Thoracic aorta (tissue), 2 donors: ENCODE measurements at places on chromosomes 5 and 9. TPM values are rescaled to one million over a fixed set of nuclear protein-coding genes. Genes with fewer than 3 reads are reported as not detected.
A peak's percentile ranks its signal among the peaks of the same experiment; 100 is the strongest.

The CTSL gene
- 274 TPM for total RNA-seq

The HAUS6 gene
- 5.4 TPM for total RNA-seq

The PCDHGB3 gene
- 11.2 TPM for total RNA-seq

The PKN3 gene
- 4.4 TPM for total RNA-seq

The EGR1 gene
- 98.3 TPM for total RNA-seq

The MORN5 gene
- not detected for total RNA-seq

GRCh38 chr5:157603333-157604190 lies 28.0 kb upstream of the ADAM19 start:
- H3K4me1 ChIP-seq: peaks cover 6% of the 10 kb centered on the region
- H3K36me3 ChIP-seq: no peaks in the 10 kb centered on the region
- H3K27ac ChIP-seq: no peak overlapping the region
- DNase-seq: no peak

DNA sequence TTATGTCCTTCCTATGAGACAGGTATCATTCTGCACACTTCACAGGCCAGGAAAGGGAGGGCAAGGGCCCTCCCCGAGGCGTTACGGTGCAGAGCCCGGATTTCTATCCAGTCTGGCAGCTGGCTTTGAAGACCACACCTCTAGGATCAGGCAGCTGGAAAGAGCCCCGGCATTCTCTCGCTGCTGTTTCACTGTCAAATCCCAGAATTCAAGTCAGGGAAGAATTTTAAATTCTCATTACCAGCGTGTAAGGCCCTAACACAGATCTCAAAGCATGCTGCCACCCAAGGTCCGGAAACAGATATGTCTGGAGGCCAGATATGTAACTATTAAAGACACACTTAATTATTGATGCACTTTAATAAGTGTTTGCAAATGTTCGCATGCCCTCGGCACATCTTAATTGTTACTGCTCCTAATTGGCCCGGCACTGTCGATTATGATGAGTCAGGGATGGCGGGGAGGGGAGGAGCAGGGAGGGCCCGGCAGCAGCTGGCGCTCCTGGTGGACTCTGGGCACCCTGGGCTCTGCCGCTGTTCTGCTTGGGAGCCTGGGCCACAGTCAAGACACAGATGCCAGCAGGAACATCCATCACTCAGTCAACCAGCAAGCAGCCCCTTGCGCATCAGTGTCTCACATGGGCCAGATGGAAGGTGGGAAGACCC lies 76.3 kb upstream of the BARHL1 start:
- no peaks in the 10 kb centered on the region for H3K27me3 ChIP-seq
- H3K36me3 ChIP-seq: no peaks in the 10 kb centered on the region
- no peak for DNase-seq
- no peaks in the 10 kb centered on the region for H3K4me1 ChIP-seq
- H3K4me3 ChIP-seq: no peak overlapping the region

- no peaks in the 10 kb centered on the region for H3K27me3 ChIP-seq
- no peak overlapping the region for H3K4me3 ChIP-seq
- no peaks in the 10 kb centered on the region for H3K4me1 ChIP-seq
- no peaks in the 10 kb centered on the region for H3K36me3 ChIP-seq
These were observed 110.2 kb upstream of the MAMDC2 start for GRCh38 chr9:69933445-69933844.

- no peaks in the 10 kb centered on the region for H3K27me3 ChIP-seq
- H3K4me1 ChIP-seq: no peaks in the 10 kb centered on the region
- H3K36me3 ChIP-seq: no peaks in the 10 kb centered on the region
- no peak for DNase-seq
- no peak overlapping the region for H3K27ac ChIP-seq
These were observed 482.8 kb upstream of the KLF4 start for GRCh38 chr9:107972346-107972745.

GRCh38 chr5:77294185-77294584 lies 83.7 kb downstream of the PDE8B start:
- H3K36me3 ChIP-seq: no peaks in the 10 kb centered on the region
- H3K27me3 ChIP-seq: no peaks in the 10 kb centered on the region

DNA sequence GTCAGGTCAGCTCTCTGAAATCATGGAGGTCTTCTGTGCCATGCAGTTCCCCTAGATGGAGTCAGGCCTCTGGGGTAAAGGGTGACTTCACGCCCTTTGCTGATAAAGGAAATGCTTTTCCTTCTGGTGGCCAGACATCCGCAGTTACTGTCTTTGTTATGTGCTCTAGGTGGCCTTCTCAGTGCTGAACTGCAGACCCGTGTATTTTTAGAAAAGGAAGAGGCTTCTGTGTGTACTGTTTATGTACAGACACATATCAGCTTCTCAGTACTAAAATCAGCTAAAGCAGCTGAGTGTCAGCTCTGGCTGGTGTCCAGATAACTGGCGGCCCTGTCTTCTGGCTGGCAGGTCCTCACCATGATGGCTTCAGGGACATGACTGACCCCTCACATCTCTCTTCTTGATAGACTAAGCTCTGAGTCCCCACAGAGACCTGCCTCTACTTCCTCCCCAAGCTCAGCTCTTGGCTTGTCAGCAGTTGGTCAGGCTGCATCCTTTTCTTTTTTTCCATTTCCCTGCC lies 75.3 kb downstream of the ARHGAP26 start:
- DNase-seq: no peak
- no peaks in the 10 kb centered on the region for H3K36me3 ChIP-seq
- H3K27ac ChIP-seq: peak overlapping the region; percentile 28
- peaks cover 39% of the 10 kb centered on the region for H3K4me1 ChIP-seq
- H3K27me3 ChIP-seq: no peaks in the 10 kb centered on the region
- no peak overlapping the region for H3K4me3 ChIP-seq

- no peaks in the 10 kb centered on the region for H3K36me3 ChIP-seq
- H3K27ac ChIP-seq: peak overlapping the region; percentile 19
- no peak overlapping the region for H3K4me3 ChIP-seq
- H3K4me1 ChIP-seq: peaks cover 8% of the 10 kb centered on the region
- no peak for DNase-seq
These were observed 1.6 kb downstream of the HAPLN1 start for GRCh38 chr5:83718936-83719495.

GRCh38 chr5:171839112-171839511 lies 53.5 kb downstream of the SMIM23 start:
- H3K27me3 ChIP-seq: no peaks in the 10 kb centered on the region
- DNase-seq: no peak
- H3K36me3 ChIP-seq: no peaks in the 10 kb centered on the region
- H3K27ac ChIP-seq: no peak overlapping the region
- H3K4me1 ChIP-seq: no peaks in the 10 kb centered on the region
- no peak overlapping the region for H3K4me3 ChIP-seq

GRCh38 chr9:105039175-105039799 lies 111.3 kb upstream of the ABCA1 start:
- no peak overlapping the region for H3K27ac ChIP-seq
- DNase-seq: no peak

DNA sequence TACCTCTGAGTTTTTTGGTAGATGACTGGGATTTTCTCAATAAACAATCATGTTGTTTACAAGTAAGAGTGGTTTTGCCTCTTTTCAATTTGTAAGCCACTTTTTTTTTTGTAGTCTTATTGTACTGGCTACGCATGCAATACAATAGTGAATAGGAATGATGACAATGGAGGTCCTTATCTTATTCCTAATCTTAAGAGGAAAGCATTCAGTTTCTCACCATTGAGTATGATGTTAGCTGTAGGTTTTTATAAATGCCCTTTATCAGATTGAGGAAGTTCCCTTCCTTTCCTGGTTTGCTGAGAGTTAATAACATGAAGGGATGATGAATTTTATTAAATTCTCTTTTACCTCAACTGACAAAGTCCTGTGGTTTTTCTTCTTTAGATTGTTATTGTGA lies 155.2 kb downstream of the ADAMTSL1 start:
- H3K4me3 ChIP-seq: no peak overlapping the region
- no peak for DNase-seq
- H3K36me3 ChIP-seq: no peaks in the 10 kb centered on the region
- H3K4me1 ChIP-seq: peaks cover 22% of the 10 kb centered on the region
- no peak overlapping the region for H3K27ac ChIP-seq
- H3K27me3 ChIP-seq: no peaks in the 10 kb centered on the region

DNA sequence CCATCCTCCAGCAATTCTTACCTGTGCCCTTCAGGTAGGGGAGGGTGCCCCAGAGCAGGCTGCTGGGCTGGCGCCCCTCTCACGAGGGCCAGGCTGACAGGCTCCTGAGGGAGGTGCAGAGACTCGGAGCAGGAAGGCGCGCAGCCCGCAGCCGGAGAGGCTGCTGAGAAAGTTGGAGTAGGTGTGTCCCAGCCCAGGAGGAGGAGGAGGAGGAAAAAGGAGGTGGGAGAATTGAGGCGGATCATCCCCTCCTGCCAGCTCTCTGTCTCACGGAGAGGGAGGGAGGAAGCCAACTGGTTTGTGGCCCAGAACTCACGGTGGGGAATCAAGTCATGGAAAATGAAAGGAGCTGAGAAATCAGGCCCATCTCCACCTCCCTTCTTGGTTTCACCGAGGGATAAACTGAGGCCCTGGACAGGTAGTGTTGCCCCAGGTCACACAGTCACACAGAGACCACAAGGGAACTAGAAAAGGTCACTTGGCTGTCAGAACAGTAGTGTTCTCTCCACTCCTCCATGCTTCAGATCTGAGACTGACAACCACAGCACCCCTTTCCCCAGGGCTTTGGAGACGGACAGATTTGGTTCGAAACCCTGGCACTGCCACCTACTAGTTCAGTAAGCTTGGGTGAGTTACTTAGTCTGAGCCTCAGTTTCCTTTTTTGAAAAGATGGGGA lies at the start of gene FAT2:
TSS of gene FAT2 (minus strand) at position 188 of the 676 bp plus-strand sequence. CDS start 22,400 bp downstream, outside the sequence.
- H3K36me3 ChIP-seq: no peaks in the 10 kb centered on the region
- no peak within 1 kb of the TSS for H3K4me3 ChIP-seq
- no peak for DNase-seq
- no peak within 1 kb of the TSS for H3K27ac ChIP-seq
- H3K4me1 ChIP-seq: no peaks in the 10 kb centered on the region

DNA sequence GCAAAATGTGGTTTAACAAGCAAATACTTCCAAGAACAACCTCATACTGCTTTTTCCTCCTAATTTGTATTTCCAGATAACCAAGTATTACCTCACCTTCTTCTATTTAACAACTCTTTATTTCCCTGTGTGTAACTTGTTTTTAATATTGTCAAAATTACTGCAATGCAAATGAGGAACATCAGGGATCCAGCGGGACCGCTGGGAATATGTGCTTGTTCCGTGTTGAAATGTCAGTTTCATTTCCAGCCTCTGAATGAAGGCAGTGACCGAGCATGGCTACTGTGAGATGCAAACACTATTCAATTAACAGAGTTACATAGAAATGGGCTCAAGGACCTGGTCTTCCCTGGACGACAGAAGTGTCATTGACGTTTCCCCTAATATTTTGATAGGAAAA lies 110.8 kb upstream of the CTSL start:
- H3K4me1 ChIP-seq: no peaks in the 10 kb centered on the region
- no peaks in the 10 kb centered on the region for H3K27me3 ChIP-seq
- DNase-seq: no peak
- no peak overlapping the region for H3K27ac ChIP-seq

- DNase-seq: no peak
- H3K4me1 ChIP-seq: peaks cover 19% of the 10 kb centered on the region
- no peaks in the 10 kb centered on the region for H3K27me3 ChIP-seq
- no peak overlapping the region for H3K4me3 ChIP-seq
These were observed 139.9 kb downstream of the PALM2AKAP2 start for GRCh38 chr9:109919736-109920408.

DNA sequence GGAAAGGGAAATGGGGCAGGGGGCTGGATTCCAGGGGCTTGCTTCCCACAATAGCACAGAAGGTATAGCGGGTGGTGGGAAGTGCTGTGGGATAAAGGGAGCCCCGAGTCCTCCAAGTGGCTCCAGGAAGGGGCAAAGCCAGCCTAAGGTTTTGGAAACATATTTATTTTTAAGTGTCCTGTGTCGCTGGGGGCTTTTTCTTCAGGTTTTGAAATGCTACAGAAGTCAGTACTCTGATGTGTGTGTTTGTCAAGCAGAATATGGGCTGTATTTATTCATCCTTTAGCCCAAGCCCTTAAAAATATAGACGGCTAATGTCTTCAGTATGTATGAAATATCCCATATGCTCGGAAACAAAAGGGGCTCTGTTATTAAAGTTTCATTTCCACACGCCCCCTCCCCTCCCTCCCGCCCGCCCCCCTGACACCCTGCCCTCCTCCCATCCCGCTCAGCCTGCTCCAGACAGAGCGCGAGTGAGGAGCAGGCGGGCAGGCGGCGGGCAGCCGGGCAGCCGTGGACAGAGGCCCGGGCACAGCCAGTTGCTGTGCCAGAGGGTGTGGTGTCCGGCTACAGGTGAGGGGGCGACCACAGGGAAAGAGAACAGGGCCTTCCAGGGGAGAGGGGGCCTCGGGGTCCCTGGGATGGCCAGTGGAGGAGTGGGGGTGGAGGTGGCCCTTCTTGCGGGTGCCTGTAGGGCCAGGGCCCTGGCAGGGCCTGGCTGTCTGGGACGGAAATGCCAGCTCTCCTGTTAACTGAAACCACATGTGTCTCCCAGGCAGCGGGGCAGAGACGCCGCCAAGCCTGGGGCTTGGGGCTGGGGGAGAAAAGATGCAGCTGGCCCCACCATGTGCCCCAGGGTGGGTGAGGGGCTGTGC lies 39.6 kb upstream of the SYNPO start:
- H3K27ac ChIP-seq: peak overlapping the region; percentile 99
- H3K36me3 ChIP-seq: no peaks in the 10 kb centered on the region
- peak overlapping the region; percentile 65 for H3K4me3 ChIP-seq
- H3K27me3 ChIP-seq: no peaks in the 10 kb centered on the region

DNA sequence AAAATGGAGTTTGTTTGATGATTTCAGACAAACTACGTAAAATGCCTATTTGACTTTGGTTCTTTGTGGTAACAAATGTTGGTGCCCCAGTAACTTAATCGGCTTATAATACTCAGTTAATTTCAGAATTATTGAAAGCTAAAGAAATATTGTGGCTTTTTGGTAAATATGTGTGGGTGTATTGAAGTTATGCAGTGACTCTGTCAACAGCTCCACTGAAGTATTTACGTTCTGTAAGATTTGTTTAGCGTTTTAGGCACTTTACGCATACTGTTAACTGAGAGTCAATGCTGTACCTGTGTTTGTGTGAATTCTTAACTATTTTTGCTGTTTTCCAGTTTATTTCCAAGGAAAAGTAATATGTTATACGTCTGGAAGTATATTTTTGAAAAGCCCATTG lies 2.2 kb downstream of the RAD23B start:
- peak overlapping the region; percentile 90 for H3K4me3 ChIP-seq
- H3K4me1 ChIP-seq: peaks cover 60% of the 10 kb centered on the region
- no peak for DNase-seq

- H3K36me3 ChIP-seq: no peaks in the 10 kb centered on the region
- H3K4me1 ChIP-seq: no peaks in the 10 kb centered on the region
- no peak overlapping the region for H3K4me3 ChIP-seq
These were observed 146.6 kb downstream of the ADAMTS12 start for GRCh38 chr5:33745101-33745770.

GRCh38 chr9:35903049-35903448 lies 3.0 kb upstream of the HRCT1 start:
- no peak overlapping the region for H3K27ac ChIP-seq
- no peak for DNase-seq
- H3K36me3 ChIP-seq: no peaks in the 10 kb centered on the region
- H3K4me3 ChIP-seq: no peak overlapping the region
- peaks cover 35% of the 10 kb centered on the region for H3K4me1 ChIP-seq

DNA sequence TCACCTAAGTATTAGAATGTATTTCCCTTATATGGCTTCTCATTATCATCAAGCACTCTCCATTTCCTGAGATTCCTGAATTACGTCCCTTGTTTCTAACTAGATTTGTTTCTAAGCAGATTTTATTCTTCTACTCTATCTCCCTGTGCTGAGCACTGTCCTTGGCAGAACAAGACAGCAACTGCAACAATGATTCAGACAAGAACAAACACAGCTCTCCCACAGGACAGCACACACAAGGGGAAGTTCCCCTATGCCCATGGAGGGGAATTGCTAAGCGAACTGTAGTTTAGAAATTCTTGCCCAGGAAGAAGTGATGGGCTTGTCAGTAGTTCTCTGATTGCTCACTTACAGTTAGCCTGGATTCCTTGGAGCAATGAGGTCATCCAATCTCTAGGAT lies 759.9 kb downstream of the DTWD2 start:
- no peaks in the 10 kb centered on the region for H3K36me3 ChIP-seq
- DNase-seq: no peak
- no peaks in the 10 kb centered on the region for H3K27me3 ChIP-seq
- no peak overlapping the region for H3K27ac ChIP-seq
- H3K4me1 ChIP-seq: no peaks in the 10 kb centered on the region
